ENCODE measurements at places on chromosomes 6 and 20. TPM values are rescaled to one million over a fixed set of nuclear protein-coding genes. Genes with fewer than 3 reads are reported as not detected.

DNA sequence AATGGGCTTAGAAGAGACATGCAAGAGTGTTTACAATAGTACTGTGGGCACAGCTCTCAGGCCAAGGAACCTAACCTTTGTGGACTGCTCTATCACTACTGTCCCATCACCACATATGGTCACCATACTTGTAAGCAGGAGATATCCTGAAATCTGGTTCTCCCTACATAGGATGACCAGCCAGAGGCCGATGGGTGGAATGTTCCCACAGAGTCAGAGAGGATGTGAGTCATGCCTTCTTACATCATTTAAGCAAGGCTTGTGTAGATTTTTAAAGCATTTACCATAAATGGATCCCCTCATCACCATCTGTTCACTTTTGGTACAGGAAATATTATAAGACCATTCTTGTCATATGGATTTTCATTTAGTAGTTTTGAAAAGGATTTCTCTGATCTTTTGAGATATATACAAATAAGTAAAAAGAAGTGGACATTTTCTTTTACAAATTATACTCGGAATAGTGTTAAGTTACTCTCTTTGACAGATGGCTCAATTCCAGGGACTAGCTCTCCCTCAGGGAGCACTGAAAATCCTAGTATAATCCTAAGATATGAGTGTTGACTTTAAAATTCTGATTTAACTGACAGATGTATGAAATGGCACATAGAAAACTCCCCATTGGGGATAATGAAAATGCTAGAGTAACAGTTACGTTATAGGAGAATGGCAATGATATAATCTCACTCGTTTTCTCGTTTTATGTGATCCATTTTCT is 6.6 kb downstream of the HTR1B start:
- peak; percentile 9 for DNase-seq

GRCh38 chr20:37970856-37971245 is 62.4 kb downstream of the TTI1 start:
- DNase-seq = no peak

Gene RAB22A
- total RNA-seq = 16.7 TPM

- no peak for DNase-seq
Observed at GRCh38 chr6:169853196-169854082, 102.0 kb downstream of the ERMARD start.

Gene BTBD9
- 15.0 TPM for total RNA-seq

GRCh38 chr6:3260296-3260695 is 1.5 kb downstream of the PSMG4 start:
- no peak for DNase-seq

Gene PHACTR1
- total RNA-seq = 12.7 TPM

- no peak for DNase-seq
Observed at GRCh38 chr6:40950986-40951698, 87.9 kb downstream of the UNC5CL start.

DNA sequence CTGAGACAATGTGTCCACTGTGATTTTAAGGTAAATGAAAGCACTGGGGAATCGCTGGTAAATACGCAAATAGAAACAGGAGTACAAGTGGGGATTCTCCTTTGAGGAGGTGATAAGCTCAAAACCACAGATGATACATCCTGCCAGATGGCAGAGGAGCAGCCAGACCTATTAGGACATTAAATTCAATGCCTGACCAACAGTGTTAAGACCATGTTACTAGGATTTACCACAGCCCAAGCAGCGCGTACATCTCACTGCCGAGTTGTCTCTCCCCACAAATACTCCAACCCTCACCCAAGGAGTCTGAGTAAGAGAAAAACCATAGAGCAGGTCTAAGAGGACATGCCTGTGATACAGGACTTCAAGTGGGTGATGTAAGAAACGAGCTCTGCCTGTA is 68.9 kb upstream of the TULP1 start:
- DNase-seq = no peak

Gene PPP1R18
- total RNA-seq = 22.2 TPM

Gene SLC22A23
- total RNA-seq = 11.8 TPM

Gene NRSN1
- total RNA-seq = 0.39 TPM

- DNase-seq = no peak
Observed at GRCh38 chr6:127077886-127078285, 40.6 kb upstream of the RSPO3 start.

Gene KIF13A
- total RNA-seq = 46.1 TPM

DNA sequence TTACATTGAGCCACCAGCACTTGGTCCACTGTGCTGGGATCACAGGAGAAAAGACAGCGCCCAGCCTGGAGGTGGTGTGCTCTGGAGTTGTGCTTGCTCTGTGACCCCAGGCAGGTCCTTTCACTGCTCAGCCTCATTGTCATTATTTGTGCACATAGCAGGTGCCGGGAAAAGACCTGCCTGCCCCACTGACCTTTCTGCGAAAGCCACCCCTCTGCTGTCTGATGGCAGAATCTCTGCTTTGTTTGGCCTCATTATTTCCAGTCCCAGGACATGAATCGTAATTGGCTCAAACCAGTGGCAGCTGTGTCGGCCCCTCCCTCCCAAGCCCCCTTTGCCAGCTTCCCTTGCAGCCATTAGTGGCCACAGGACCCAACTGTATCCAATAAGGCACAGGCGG is 185.2 kb upstream of the UST start:
- DNase-seq = no peak

- DNase-seq = peak; percentile 76
Observed at GRCh38 chr20:39849664-39850063, 839.4 kb downstream of the MAFB start.

- DNase-seq = peak; percentile 37
Observed at GRCh38 chr6:11653028-11653583, 115.6 kb downstream of the TMEM170B start.

GRCh38 chr6:75368151-75368779 is 83.7 kb upstream of the TMEM30A start:
- no peak for DNase-seq

DNA sequence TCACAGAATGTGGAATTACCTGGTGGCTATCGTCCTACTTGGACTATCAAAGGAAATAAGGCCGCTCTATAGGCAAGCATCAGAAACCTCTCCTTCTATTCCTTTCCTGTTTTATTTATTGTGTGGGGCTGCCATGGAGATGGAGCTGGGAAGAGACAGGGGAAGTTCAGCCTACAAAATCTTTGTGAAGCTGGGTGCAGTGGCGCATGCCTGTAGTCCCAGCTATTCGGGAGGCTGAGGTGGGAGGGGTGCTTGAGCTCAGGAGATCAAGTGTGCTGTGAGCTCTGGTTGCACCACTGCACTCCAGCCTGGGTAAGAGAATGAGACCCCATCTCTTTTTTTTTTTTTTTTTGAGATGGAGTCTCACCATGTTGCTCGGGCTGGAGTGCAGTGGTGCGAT is 60.3 kb downstream of the KCNB1 start:
- DNase-seq = no peak

- DNase-seq = no peak
Observed at GRCh38 chr6:14770040-14770439, 475.8 kb upstream of the JARID2 start.

DNA sequence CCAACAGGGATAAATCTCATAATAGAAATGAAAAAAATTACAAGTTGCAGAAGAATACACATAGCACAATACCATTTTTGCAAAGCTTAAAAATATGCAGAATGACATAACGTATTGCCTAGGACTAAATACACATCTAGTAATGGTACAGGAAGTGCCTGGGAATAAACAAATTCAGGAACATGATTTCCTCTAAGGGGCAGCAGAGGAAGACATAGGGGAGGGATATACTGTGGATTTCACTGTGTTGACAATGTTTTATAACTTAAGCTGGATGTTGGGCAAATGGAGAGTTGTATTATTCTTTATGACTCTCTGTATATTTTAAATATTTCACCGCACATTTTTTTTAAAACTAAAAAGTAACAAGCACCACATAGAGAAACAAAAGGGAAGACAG is 5.6 kb upstream of the GLO1 start:
- no peak for DNase-seq

DNA sequence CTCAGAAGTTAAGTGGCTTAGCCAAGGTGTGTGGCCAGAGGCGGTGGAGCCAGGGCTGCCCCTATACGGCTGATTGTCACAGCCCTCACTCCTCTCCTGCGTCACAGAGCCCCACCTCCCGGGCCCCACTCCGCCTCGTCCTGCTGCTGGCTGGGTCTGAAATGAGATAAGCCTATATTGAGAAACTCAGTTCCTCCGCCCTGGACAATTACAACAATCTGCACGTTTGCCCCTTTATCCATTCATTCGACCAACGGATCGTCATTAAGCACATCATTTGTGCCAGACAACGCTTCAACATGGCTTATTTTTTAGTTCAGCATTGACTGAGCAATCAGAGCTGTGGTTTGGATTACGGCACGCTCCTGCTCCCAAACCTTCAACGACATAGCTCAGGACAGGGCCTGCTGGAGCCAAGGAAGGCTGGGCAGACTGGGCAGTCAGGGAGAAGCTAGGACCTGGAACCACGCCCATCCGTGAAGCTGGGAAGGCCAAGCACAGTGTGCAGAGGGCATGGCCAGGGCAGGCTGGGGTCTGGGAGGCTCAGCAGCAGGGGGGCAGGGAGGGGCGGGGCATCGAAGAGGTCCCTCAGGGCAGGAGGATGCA is 16.6 kb upstream of the EZR start:
- DNase-seq = no peak

DNA sequence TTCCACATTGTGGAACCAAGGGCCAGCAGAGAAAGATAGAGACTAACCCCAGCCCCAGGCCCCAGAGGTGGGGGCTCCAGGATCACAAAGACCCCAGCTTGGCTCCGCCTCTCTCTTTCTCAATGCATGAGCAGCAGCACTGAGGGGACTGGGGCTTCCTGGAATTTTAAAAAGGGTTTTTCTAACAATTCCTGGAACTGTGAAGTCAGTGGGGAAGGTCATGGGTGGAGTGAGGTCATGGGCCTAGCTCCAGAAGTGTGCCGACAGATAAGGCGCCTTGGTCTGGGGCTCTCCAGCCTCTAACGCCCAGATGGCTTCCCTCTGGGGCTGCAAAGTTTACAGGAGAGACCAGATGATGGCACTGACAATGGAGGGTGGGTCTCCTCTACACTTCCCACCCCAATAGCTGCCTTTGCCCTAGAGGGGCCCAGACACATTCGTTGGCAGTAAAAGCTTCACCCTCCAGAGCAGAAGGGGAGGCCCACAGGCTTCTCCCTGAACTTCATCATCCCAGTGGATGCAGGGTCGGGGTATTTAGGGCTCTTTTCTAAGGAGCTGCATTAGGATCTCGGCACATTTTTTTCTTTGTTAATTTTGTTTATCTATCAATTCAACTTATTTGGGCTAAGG is 46.9 kb upstream of the CD93 start:
- DNase-seq = no peak

Gene CLDN20
- 0.30 TPM for total RNA-seq

GRCh38 chr6:106924694-106925523 is 49.6 kb downstream of the CD24 start:
- DNase-seq = no peak

DNA sequence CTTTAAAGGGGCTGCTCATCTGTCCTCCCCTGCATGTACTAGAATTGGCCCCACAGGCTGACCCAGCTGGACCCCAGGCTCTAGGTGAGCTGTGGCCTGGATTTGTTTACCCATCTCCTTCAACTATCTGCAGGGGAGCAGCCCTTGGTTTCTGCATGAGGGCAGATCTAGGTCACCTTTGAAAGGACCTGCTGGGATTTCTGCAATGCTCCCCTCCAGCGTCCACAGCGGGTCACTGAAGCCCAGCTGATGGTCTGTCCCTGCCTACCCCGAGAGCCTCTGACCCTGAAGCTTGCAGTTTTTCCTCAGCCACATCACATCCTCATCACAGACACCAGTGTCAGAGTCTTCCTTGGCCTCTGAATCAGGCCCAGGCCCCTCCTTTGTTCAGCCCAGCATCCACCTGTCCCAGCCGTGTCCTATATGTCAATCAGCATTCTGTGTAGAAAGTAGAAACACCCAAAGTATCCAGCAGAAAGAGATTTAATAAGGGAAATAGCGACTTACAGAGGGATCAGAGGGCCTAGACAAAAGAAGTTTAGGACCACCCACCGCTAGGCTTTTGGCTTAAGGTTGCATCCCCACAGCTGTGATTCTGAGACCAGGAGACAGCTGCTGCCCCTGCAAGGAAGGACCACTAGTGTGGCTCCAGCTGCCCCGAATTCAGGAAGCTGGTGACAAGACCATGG is 243.1 kb downstream of the LRFN2 start:
- peak; percentile 6 for DNase-seq

DNA sequence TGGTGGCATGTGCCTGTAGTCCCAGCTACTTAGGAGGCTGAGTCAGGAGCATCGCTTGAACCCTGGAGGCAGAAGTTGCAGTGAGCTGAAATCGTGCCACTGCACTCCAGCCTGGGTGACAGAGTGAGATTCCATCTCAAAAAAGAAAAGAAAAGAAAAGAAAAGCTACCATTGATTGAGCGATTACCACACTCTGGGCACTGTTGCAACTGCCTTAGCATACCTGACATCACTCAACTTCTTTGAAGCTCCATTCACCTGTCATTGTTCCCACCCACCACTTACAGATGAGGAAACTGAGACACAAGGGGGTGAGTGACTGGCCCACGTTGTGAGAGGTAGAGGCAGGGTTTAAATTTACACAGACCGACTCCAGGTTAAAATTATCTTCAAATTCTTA is 442.1 kb upstream of the SULF2 start:
- no peak for DNase-seq

- DNase-seq = no peak
Observed at GRCh38 chr20:49319208-49319809, 41.5 kb upstream of the ZNFX1 start.

- no peak for DNase-seq
Observed at GRCh38 chr6:38933426-38933825, 115.2 kb upstream of the GLP1R start.

GRCh38 chr6:16542070-16542469 is 219.2 kb downstream of the ATXN1 start:
- DNase-seq = no peak

Gene C20orf204
- 0.39 TPM for total RNA-seq

Gene BACH2
- total RNA-seq = 11.9 TPM

DNA sequence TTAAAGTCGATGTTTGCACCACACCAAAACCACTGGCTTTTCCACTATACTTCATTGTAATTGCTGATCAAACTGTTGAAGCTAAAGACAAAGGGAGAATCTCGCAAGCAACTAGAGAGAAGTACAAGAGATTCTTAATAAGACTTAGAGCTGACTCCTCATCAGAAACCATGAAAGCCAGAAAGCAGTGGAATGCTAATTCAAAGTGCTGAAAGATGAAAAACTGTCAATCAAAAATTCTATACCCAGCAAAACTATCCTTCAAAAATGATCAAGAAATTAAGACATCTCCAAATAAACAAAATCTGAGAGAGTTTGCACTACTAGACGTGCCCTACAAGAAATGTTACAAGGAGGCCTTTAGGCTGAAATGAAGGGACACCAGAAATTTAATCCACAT is 52.6 kb downstream of the CD83 start:
- no peak for DNase-seq

- no peak for DNase-seq
Observed at GRCh38 chr6:78511009-78511408, 356.3 kb upstream of the IRAK1BP1 start.

DNA sequence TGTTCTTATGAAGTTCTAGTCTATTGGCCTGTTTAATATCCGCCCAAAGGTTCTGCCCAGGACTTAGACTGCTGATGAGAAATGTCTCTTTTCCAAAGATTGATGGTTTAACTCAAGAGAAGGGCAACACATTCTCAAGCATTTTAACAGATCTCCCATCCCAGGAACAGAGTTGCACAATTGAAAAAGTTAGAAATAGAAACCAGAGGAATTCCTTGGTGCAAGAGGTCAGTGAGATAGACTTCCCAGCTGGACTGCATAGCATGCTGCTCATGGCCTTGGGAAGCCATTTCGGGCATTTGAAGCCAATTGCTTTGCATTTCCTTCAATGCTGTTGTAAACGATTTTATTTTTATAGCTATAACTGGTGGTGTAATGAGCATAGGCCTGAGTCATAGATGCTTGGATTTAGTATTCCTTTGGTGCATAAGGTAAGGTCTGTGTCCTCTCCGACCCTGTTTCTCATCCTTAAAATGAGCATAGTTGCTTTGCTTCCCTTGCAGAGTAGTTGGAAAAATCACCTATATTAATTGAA is 292.2 kb upstream of the JAG1 start:
- no peak for DNase-seq

Measured in skin of body (tissue), 3 donors.